ENCODE measurements at places on chromosomes 7 and 10.

- no peak overlapping the region for H3K27ac ChIP-seq
- H3K27me3 ChIP-seq, result no peaks in the 10 kb centered on the region
- H3K36me3 ChIP-seq, result no peaks in the 10 kb centered on the region
- H3K4me1 ChIP-seq, result no peaks in the 10 kb centered on the region
These were observed 837.6 kb upstream of the GHITM start for GRCh38 chr10:83301732-83302131.

- no peaks in the 10 kb centered on the region for H3K36me3 ChIP-seq
These were observed 902.8 kb downstream of the LRMDA start for GRCh38 chr10:76334255-76334654.

DNA sequence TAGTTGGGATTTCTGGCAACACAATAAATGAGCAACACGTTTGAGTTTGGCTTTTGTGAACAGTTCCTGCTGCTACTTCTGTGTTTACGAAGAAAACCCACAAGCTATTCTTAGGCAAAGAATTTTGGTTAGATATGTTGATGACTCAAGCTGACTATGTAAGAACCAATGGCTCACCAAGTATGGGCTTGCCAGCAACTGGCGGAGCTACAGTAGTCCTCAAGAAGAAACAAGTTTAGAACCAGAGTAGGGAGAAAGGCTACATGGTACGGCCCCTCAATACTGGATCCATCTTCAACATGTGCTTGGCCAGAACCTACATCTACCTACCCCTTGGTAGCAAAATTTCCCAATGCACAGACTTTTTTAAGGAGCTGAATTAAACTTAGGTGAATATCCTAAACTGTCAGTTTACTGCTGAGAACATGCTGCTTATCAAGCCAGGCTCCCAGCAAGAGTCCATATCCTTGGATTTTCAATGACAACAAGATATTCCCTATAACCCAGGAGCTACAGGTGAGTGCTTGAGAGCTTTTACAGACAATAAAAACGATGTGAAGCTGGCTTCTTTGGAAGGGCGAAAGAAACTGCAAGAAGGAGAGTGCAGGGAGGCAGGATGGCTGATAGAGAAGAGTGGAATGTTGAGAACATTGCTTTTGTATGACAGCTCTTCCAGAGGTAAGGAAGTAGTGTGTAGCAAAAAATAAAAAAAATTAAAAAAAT is 74.3 kb upstream of the ASAH2 start:
- no peaks in the 10 kb centered on the region for H3K27me3 ChIP-seq
- no peak for DNase-seq
- H3K4me3 ChIP-seq, result no peak overlapping the region
- no peaks in the 10 kb centered on the region for H3K4me1 ChIP-seq
- no peaks in the 10 kb centered on the region for H3K36me3 ChIP-seq
- H3K27ac ChIP-seq, result no peak overlapping the region

DNA sequence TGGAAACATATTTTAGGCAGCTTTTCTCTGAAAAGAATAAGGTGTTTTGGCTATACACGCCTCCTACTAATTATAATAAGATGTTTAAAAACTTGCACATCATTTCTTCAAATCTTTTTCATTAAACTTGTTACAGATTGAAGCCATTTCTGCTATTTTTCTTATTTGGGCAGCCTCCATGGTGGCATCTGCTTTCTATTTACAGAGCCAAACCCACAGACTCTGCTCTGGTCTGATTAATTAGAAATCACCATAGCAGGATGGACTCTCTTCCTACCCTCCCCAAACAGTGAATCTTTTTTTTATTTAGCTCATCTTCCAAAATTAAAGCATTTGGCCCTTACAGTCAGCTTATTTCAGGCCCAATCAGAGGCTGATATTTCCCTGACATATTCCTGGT is 85.7 kb upstream of the AOAH start:
- DNase-seq, result no peak
- H3K4me1 ChIP-seq, result no peaks in the 10 kb centered on the region
- H3K4me3 ChIP-seq, result no peak overlapping the region
- no peak overlapping the region for H3K27ac ChIP-seq
- H3K27me3 ChIP-seq, result no peaks in the 10 kb centered on the region
- H3K36me3 ChIP-seq, result no peaks in the 10 kb centered on the region

- DNase-seq, result no peak
- H3K27me3 ChIP-seq, result no peaks in the 10 kb centered on the region
- no peaks in the 10 kb centered on the region for H3K36me3 ChIP-seq
- peaks cover 14% of the 10 kb centered on the region for H3K4me1 ChIP-seq
- peak overlapping the region; percentile 25 for H3K27ac ChIP-seq
These were observed 248.1 kb downstream of the AHR start for GRCh38 chr7:17546592-17546991.

- H3K27me3 ChIP-seq, result no peaks in the 10 kb centered on the region
- H3K36me3 ChIP-seq, result no peaks in the 10 kb centered on the region
- no peak for DNase-seq
- H3K27ac ChIP-seq, result no peak overlapping the region
- no peak overlapping the region for H3K4me3 ChIP-seq
- H3K4me1 ChIP-seq, result no peaks in the 10 kb centered on the region
These were observed 89.6 kb upstream of the FAM171A1 start for GRCh38 chr10:15460661-15461060.

DNA sequence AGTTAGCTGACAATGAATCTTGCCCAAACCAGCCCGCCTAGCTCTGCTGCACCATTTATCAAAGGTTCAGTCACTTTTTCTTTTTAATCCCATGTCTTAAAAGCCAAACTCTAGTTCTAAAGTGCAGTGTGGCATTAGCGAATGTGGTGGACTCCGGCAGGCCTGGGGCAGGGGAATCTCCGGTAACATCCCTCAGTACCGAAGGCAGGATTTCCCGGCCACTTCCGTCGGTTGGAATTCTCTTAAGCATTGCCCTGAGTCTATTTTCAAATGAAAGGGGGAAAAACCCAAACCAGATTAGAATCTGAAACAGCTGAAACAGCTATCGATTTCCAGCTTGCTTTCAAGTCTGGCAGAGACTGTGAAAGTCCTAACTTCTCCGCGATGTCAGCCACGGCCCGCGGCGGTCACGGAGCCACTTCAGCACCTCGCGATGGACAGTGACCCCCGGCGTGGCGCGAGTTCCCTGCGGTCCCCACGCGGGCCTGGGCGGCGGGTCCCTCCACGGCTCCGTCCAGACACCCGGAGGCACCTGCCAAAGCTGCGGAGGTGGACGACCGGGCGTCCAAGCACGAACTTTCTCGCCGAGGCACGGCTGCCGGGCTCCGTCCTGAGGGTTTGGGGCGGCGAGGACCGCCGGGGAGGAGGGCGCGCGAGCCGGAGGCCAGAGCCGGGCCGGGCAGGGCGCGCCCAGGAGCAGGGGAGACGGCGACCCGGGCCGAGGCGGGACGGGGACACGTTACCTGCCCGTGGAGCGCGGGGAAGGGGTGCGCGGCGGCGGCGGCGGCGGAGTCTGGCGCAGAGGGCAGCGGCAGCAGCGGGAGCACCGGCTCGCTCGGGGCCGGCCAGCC is 745 bp downstream of the TCERG1L start:
- no peak for DNase-seq
- H3K27me3 ChIP-seq, result peaks cover 5% of the 10 kb centered on the region
- H3K36me3 ChIP-seq, result no peaks in the 10 kb centered on the region

- DNase-seq, result no peak
- no peaks in the 10 kb centered on the region for H3K36me3 ChIP-seq
- no peaks in the 10 kb centered on the region for H3K27me3 ChIP-seq
- H3K4me1 ChIP-seq, result no peaks in the 10 kb centered on the region
- H3K4me3 ChIP-seq, result no peak overlapping the region
- no peak overlapping the region for H3K27ac ChIP-seq
These were observed 29.3 kb downstream of the RBM48 start for GRCh38 chr7:92557808-92558362.

DNA sequence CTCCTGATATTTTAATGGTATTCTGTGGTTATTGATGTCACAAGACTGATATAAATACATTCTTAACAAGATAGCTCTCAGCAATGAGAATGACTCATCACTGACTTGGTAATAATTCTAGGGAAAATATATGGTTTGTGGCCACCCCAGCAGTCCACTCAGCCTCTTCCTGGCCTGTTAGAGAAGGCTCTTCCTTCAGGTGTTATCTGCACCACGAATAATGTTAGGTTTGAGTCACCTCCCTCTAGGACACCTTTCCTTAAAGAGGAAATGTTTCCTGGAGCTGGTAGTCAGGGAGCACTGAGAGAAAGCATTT is 163.3 kb downstream of the SVIL start:
- H3K4me3 ChIP-seq, result no peak overlapping the region
- DNase-seq, result no peak
- H3K36me3 ChIP-seq, result peaks cover 6% of the 10 kb centered on the region
- H3K27me3 ChIP-seq, result no peaks in the 10 kb centered on the region
- peaks cover 17% of the 10 kb centered on the region for H3K4me1 ChIP-seq

DNA sequence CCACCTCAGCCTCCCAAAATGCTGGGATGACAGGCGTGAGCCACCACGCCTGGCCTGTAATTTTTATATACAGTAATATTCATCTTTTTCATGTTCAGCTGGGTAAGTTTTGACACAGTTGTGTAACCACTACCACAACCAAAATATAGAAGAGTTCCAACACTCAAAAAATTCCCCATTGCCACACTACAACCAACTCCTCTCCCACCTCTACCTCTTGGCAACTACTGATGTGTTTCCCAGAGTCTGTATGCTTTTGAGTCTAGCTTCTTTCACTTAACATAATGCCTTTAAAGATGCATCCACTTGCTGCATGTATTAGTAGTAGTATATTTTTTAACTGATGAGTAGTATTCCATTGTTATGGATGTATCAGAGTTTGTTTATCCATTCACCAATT is 90.7 kb downstream of the SRPK2 start:
- DNase-seq, result no peak
- no peaks in the 10 kb centered on the region for H3K36me3 ChIP-seq
- no peaks in the 10 kb centered on the region for H3K4me1 ChIP-seq
- H3K27ac ChIP-seq, result no peak overlapping the region

DNA sequence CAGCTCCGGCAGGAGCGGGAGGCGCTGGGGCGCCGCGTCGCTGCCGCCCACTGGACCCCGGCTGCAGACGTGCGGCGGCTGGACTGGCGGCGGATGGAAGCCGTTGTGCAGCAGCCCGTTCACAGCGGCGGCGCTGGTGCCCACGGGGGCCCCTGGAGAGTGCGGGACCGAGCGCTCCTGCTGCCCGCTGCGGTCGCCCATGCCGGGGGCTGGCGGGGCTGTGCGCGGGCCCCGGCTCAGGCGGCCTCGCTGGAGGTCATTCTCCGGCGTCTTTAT is 413 bp downstream of the PANK1 start:
- DNase-seq, result no peak
- peak overlapping the region; percentile 89 for H3K27ac ChIP-seq
- H3K4me3 ChIP-seq, result peak overlapping the region; percentile 93
- no peaks in the 10 kb centered on the region for H3K27me3 ChIP-seq
- H3K4me1 ChIP-seq, result peaks cover 20% of the 10 kb centered on the region

- H3K27ac ChIP-seq, result no peak overlapping the region
- no peaks in the 10 kb centered on the region for H3K4me1 ChIP-seq
- H3K36me3 ChIP-seq, result no peaks in the 10 kb centered on the region
- no peak overlapping the region for H3K4me3 ChIP-seq
- no peaks in the 10 kb centered on the region for H3K27me3 ChIP-seq
- no peak for DNase-seq
These were observed 559.9 kb downstream of the INHBA start for GRCh38 chr7:41142904-41143473.

- H3K4me3 ChIP-seq, result no peak overlapping the region
- H3K4me1 ChIP-seq, result no peaks in the 10 kb centered on the region
- no peaks in the 10 kb centered on the region for H3K36me3 ChIP-seq
- DNase-seq, result no peak
These were observed 149.8 kb upstream of the PRKCQ start for GRCh38 chr10:6729861-6730344.

- H3K4me3 ChIP-seq, result no peak overlapping the region
- DNase-seq, result no peak
- H3K27me3 ChIP-seq, result no peaks in the 10 kb centered on the region
These were observed 75.3 kb downstream of the HIP1 start for GRCh38 chr7:75663302-75663907.

- peaks cover 34% of the 10 kb centered on the region for H3K4me1 ChIP-seq
- no peak overlapping the region for H3K4me3 ChIP-seq
- H3K36me3 ChIP-seq, result no peaks in the 10 kb centered on the region
- peak; percentile 61 for DNase-seq
- peak overlapping the region; percentile 76 for H3K27ac ChIP-seq
- no peaks in the 10 kb centered on the region for H3K27me3 ChIP-seq
These were observed 208.4 kb upstream of the KLF14 start for GRCh38 chr7:130942211-130942964.

- no peak for DNase-seq
- H3K27ac ChIP-seq, result no peak overlapping the region
- H3K4me1 ChIP-seq, result no peaks in the 10 kb centered on the region
These were observed 244.0 kb downstream of the HGF start for GRCh38 chr7:81525841-81526240.

- H3K4me1 ChIP-seq, result no peaks in the 10 kb centered on the region
- H3K36me3 ChIP-seq, result no peaks in the 10 kb centered on the region
- DNase-seq, result no peak
These were observed 10.0 kb upstream of the CPXM2 start for GRCh38 chr10:123901621-123902020.

- no peaks in the 10 kb centered on the region for H3K36me3 ChIP-seq
- no peaks in the 10 kb centered on the region for H3K27me3 ChIP-seq
- H3K4me3 ChIP-seq, result no peak overlapping the region
- DNase-seq, result no peak
- H3K27ac ChIP-seq, result no peak overlapping the region
- H3K4me1 ChIP-seq, result peaks cover 92% of the 10 kb centered on the region
These were observed 13.1 kb downstream of the EPC1 start for GRCh38 chr10:32333849-32334248.

DNA sequence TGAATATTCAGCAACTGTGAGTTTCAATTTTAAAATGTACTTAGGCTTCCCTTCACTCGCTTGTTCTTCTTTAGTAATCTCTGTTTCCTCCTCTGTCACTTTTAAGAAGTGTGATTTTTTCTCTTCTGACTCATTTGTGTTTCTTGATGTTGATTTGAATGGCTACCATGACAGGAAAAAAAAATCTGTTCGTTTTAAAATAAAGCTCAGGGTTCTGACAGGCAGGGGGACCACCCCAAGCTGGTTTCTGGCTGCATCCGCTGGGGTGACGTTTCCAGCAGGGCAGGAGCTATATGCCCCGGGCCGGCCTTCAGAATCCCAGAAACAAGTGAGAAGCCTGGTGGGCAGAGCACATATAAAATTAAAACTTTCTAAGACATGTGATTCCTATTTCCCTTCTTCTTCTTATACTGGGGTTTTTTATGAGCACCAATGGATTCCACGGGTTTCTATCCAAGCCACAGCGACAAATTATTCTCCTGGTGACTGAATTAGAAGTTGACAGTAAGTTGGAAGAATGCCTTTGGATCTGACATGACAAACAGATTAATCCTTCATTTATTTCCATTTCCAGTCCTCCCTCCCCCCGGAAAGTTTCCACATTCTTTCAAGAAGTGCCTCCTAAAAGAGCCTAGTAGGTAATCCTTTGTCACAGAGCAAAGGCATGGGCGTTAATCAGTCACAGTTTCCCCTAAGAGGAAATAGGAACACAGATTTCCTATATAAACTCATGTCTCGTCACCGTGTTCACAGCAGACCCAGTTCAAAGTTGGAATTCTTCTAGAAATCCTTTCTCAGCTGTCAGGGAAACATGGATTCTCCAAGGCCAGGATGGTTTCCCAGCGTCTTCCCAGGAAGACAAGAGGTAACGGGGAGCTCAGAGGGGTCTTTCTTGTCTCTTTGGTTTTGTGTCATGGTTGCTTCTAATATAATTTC is 79.9 kb downstream of the PTPRE start:
- peak overlapping the region; percentile 7 for H3K27ac ChIP-seq
- no peak for DNase-seq
- H3K27me3 ChIP-seq, result no peaks in the 10 kb centered on the region
- H3K4me1 ChIP-seq, result peaks cover 18% of the 10 kb centered on the region

Data from body of pancreas (tissue), 4 donors.